Cerebellum (tissue), 4 donors: ENCODE measurements at places on chromosomes 6 and 20. TPM values are rescaled to one million over a fixed set of nuclear protein-coding genes. Genes with fewer than 3 reads are reported as not detected.
A peak's percentile ranks its signal among the peaks of the same experiment; 100 is the strongest.

GRCh38 chr6:22471132-22471690 is 98.2 kb upstream of the HDGFL1 start:
- no peak for DNase-seq

The CDC5L gene
- 26.9 TPM for total RNA-seq

DNA sequence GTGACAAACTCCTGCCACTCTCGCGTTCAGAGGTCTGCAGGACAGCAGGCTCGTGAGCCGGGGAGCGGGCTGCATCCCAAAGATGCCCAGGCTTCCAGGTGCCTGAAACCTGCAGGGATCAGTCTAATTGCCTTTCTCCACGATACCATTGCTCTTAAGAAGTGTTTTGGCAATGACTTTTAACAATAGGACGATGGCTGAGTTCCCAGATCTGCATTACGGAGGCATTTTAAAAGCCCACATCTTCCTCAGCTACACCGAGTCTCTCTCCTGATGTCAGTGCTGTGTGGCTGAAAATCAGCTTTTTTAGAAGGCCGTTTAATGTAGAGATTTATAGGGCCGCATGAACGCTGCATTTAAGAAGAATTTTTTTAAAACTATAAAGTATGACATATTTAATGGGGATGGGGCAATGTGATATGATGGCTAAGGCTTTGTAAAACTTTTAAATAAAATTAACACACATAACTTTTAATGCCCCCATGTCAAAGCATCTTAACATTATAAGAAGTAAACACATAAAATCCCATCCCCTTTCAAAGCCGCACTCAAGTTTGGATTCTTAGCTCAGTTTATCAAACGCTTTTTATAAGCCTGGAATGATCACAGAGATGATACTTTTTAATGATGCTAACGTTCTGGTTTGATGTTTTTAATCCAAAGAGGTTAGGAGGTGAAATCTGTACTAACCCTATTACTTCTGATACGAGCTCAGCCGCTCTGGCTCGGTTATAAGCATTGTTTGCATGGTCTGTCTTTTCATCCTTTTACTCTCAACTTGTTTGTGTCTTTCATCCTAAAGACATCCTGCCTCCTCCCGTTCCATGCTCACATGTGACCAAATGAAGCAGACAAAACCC is 386.0 kb downstream of the SMOC2 start:
- no peak for DNase-seq

The AIG1 gene
- 45.9 TPM for total RNA-seq

GRCh38 chr20:57457243-57458095 is 66.3 kb downstream of the RBM38 start:
- peak; percentile 50 for DNase-seq

GRCh38 chr6:106119546-106119945 is 33.4 kb downstream of the PRDM1 start:
- no peak for DNase-seq

The IMPG1 gene
- 0.36 TPM for total RNA-seq

DNA sequence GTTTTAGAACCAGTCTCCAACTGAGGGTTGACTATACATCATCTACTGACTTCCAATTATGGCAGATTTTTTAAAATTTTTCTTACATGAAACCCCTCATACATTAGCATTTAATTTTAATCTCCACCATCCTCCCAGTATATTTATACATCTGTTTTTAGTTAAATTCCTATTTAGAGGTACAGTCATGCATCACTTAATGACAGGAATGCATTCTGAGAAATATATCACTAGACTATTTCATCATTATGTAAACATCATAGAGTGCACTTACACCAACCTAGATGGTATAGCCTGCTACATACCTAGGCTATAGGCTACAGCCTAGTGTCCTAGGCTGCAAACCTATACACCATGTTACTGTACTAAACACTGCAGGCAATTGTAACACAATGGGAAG is 316.7 kb upstream of the MARCKS start:
- no peak for DNase-seq

DNA sequence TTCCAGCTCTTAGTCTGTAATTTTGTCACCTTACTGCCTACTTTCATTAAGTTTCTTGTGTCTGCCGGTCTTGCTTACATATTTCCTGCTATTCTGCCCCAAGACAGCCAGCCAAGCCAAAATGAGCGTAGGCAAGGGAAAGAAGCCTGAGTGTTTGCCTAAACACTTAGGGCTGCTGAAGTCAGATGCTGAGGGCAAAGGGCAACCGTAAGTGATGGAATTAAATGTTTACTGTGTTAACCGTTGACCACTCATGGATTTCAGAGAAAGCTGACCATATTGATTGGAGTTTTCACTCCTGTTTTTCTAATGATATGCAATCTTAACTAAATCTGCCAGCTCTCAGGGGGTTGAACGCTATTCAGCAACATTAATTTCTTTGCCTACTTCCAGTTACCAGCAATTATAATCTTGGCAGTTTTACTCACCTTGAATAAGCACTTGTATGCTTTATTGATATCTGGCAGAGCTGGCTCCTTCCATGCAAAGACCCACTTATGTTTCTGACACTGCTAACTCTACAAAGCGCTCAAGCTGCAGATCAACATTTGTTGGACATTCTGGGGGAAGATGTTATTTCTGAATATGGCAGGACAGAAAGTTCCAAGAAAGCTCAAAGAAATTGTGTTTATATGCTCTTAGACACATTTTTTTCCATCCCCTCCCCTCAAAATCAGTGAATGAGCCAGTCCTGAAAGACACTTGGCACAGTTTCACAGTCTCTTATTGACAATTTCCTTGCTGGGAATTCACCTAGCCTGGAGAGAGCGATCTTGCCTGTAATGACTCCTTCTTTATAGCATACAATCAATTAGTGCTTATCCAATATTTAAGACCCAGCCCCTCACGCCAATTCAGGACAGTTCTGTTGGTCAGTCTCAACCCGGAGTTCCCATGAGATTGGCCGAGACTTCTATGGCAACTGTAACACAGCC is 183.8 kb downstream of the PLCB1 start:
- no peak for DNase-seq
